ENCODE measurements at places on chromosomes 13 and 19.

GRCh38 chr13:72403396-72404010 is 323.9 kb downstream of the MZT1 start:
- DNase-seq = no peak

DNA sequence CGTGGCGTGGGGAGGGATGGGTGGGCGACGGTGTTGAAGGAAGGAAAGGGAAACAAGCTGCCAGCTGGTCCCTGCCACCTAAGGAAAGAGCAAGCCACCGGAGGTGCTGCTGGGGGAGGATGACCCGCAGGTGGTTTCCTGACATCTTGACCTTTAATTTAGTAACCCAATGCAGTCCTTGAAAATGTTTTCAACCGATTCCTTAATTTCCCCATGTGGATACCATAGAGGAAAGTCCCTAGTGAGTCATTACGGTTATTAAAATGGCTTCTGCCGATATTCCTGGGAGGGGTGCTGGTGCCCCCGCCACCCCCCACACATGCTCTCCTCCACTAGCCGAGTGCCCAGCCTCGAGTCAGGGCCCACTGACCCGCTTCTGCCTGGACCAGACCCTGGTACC is 6.3 kb upstream of the ANKRD10 start:
- DNase-seq = no peak

DNA sequence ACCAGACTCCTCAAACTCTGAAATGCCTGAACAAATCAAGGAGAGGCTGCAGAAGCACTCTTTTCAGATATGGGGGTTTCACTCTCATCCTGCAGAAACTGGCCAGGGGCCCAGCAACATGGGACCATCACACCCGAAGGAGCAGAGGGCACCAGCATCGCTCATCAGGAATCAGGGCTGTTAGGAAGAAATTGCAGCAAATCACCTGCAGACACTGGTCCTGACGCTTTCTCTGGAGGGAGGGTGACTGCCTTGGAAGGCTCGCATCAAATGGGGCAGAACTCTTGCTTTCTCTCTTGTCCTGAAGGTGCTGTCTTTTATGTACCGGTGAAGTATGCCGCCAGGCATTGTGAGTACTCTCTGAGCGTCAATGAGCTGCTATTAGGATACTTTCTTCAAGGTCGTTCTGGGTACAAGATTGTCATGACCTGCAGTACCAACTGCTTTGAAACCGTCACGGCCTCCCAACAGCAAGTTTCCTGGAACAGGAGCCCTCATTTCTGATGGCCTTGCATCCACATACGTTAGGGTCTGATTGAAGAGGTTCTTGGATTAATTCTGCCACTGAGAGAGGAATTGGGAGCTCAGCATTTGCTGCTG is 155.7 kb upstream of the SOX1 start:
- no peak for DNase-seq

GRCh38 chr19:38527466-38528136 is 90.2 kb downstream of the MAP4K1 start:
- no peak for DNase-seq

DNA sequence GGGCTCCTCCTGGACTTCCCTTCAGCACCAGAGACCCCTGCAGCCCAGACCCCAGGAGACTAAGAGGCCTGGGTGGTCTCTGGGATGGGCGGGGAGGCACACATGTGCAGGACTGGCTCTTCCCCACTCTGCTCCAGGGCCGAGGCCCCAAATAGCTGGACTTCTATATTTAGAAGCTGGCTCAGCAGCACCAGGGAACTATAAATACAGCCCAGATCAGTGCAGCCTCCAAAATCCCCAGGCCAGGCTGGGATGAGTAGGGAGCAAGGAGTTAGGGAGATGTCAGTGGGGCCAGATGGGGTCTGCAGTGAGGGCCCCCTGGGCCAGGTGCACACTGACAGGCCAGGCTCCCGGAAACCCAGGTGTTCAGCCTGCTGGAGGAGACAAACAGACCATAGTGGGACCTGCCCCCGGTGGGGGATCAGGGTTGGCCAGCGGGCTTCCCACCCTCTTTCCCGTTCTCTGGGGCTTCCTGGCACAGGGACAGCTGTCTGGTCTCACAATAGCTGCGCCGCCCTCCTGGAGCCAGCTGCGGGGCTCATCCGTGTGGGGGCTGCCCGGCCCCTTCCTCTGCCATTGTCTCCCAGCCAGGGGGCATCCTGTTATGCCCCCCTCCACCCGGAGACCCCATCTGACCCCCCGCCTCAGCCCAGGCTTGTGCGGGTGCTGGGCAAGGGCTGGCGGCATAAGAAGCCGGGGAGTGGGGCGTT is 5.5 kb upstream of the ADGRE5 start:
- DNase-seq = no peak

DNA sequence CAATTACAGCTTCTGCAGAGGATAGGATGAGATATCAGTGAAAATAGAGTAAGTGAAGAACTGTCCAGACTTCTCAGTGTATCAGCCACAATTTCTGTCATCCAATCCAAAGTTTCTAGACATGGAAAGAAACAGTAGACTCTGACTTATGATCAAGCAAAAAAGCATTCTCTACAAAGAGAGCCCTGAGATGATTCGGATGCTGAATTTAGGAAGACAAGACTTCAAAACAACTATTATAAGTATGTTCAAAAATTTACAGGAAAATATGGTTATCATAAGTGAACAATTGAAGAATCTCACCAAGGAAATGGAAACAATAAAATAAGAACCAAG is 238.2 kb upstream of the IRS2 start:
- DNase-seq = no peak

DNA sequence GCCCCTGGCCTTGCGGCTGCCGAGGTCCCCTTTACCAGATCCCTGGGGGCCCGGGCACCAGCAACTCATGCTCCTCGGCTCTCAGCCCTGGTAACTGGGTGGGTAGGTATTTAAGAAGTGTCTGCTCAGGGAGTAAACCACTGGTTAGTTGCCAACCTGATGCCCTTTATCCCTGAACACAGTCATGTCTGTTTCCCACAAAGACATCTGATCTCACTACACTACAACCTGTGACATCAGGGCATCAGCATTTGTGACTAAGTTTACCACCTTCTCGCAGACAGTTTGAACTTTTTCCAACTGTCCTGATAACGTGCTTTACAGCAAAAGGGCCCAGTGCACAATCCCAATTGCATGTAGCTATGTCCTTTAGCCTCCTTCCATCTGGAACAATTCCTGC is 22.0 kb downstream of the GGACT start:
- no peak for DNase-seq

DNA sequence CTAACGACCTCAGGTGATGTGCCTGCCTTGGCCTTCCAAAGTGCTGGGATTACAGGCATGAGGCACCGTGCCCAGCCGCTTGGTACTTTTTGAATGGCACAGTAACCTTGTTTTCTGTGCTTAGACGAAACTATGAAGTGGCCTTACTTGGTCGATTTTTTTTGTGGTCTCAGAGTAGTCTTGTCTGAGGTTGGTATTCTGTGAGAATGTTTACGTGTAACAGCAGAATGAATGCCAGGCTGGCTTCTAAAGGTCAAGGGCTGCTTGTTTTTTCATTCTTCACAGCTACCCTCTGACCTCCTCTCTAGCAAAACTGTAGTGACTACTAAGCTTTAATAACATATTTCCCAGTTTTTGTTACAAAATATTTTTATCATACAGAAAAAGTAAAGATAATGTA is 313.3 kb downstream of the GPC6 start:
- DNase-seq = no peak

- no peak for DNase-seq
These were observed 18.5 kb downstream of the BRSK1 start for GRCh38 chr19:55302318-55302703.

DNA sequence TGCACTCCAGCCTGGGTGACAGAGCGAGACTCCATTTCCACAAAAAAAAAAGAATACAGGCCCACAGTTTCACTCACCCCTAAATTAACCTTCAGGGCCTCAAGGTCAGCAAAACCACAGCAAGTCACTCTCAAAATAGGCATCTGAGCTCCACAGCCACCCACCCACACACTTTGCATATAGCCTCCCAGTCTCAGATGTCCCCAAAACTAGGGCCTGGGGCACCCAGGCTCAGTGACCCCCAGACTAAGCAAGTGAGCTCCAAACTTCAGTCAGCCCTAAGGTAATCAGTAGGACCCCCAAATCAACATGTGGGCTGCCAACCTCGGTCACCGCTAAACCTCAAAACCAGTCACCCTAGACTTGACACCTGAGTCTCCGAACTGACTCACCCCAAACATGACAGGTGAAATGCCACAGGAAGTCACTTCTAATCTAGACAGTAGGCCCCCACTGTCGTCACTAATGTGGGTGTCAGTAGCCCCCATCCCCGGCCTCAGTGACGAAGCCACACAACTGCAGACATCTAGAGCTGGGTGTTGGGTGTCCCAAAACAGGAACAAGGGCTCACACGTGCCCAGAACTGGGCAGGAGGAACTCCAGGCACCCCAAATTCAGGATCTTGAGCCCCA is 13.9 kb downstream of the RABAC1 start:
- DNase-seq = no peak

- DNase-seq = no peak
These were observed 1.5 kb downstream of the ZIC5 start for GRCh38 chr13:99969919-99970650.

DNA sequence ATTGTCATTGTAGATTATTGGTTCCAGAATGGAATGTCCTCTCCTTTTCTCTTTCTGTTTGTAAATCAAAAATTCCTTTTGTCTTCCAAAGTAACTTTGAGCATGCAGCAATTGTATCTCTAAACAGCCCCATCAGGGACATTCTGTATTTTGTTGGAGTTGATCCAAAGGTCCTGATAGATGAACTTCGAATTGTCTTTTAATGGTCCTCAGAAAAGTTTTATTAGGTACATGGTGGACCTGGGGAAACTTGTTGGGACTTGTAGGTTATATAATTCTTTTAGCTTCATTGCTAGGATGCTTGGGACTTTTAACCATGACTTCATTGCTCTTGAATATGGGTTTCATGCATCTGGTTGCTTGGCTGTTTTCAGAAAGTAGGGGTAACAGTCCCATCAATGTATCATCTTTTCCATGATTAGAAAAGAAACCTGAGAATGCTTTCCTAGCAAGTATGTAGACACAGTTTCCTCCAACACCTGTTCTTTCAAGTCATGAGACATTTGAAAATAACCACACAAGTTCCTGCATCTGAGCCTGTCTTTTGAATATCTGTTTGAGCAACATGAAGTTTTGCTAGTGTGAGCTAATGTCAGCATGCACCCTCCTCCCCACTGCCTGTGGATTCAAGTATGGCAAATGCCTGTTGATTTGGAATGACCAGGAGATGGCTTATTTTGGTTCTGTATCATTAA is 413.1 kb downstream of the KCNRG start:
- no peak for DNase-seq

GRCh38 chr13:28001837-28002473 is 13.5 kb upstream of the URAD start:
- DNase-seq = no peak

- no peak for DNase-seq
These were observed 58.1 kb downstream of the MRPL57 start for GRCh38 chr13:21234526-21234925.

GRCh38 chr19:48571378-48572162 is 19.6 kb downstream of the SULT2B1 start:
- DNase-seq = no peak

GRCh38 chr19:18386543-18387271 is 749 bp downstream of the GDF15 start:
- DNase-seq = no peak

Data from forelimb muscle (tissue), 1 donor.